ENCODE measurements at places on chromosomes 13 and 19. TPM values are rescaled to one million over a fixed set of nuclear protein-coding genes. Genes with fewer than 3 reads are reported as not detected.

The SLAIN1 gene
- 38.7 TPM for total RNA-seq

The NCAN gene
- 13.8 TPM for total RNA-seq

GRCh38 chr19:16351133-16351809, 26.6 kb downstream of the KLF2 start:
- peaks cover 7% of the 10 kb centered on the region for H3K4me1 ChIP-seq
- H3K27ac ChIP-seq: no peak overlapping the region
- no peak for DNase-seq
- H3K36me3 ChIP-seq: peaks cover 2% of the 10 kb centered on the region
- no peak overlapping the region for H3K4me3 ChIP-seq

The SIGLEC11 gene
- not detected for total RNA-seq

The POLR1D gene
- total RNA-seq: 92.6 TPM

The JSRP1 gene
- 0.40 TPM for total RNA-seq
